ENCODE measurements at places on chromosomes 6 and 20. TPM values are rescaled to one million over a fixed set of nuclear protein-coding genes. Genes with fewer than 3 reads are reported as not detected.

SLC12A5 gene
- 0.52 TPM for total RNA-seq

ZBTB46 gene
- 10.8 TPM for total RNA-seq

LAMA4 gene
- 261 TPM for total RNA-seq

SLC17A3 gene
- not detected for total RNA-seq

STX7 gene
- total RNA-seq: 84.8 TPM

PTGIS gene
- total RNA-seq: 17.1 TPM

OR12D3 gene
- not detected for total RNA-seq

KHDC3L gene
- total RNA-seq: not detected

- no peak for DNase-seq
These were observed 133.8 kb downstream of the SLC35B3 start for GRCh38 chr6:8301502-8301901.

DNA sequence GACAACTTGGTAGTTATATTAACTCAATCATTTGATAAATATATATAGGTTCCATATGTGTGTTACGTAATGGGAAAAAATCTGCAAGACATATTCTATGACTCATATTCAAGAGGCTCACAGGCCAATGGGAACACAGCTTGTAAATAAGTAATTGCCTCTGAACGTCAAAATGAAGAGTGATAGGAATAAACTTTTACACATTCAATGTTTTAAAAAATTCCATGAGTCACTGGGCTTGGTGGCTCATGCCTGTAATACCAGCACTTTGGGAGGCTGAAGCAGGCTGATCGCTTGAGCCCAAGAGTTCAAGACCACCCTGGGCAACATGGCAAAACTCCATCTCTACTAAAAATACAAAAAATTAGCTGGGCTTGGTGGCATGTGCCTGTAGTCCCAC lies 209.4 kb upstream of the MCHR2 start:
- DNase-seq: no peak

GRCh38 chr6:45812922-45813321 lies 202.7 kb downstream of the CLIC5 start:
- DNase-seq: peak; percentile 87

- peak; percentile 84 for DNase-seq
These were observed 37.5 kb downstream of the LAMA4 start for GRCh38 chr6:112216662-112217551.

DNA sequence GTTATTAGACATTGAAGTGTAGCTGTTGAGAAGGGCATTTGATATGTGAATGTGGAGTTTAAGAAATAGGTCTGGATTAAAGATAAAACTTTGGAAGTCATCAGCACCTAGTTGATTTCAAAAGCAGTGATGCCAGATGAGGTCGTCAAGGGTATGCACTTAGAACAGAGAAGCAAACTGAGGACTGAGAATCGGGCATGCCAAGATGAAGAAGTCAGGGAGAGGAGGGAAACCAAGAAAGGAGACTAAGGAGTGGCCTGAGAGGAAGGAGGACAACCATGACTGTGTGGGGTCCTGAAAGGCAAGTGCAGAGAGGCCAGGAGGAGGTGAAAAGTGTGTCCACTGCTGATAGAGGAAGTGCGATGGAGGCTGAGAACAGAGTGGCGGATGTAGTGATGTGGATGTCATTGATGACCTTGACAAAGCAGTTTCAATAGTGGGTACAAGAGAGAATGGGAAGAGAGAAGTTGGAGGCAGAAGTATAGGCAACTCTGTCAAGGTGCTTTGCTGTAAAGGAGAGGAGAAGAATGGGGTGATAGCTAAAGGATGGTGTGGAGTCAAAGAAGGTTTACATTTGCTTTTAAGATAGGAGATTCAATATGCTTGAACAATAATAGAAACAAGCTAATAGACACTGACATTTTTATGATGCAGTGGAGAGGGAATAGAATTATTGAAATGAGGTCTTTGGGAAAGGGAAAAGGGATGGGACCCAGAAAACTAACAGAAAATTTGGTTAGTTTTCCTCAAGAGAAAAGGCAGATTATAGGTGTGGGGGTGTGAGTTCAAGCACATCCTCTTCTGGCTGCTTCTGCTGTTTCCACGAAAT lies 139.7 kb upstream of the TMEM170B start:
- no peak for DNase-seq

DNA sequence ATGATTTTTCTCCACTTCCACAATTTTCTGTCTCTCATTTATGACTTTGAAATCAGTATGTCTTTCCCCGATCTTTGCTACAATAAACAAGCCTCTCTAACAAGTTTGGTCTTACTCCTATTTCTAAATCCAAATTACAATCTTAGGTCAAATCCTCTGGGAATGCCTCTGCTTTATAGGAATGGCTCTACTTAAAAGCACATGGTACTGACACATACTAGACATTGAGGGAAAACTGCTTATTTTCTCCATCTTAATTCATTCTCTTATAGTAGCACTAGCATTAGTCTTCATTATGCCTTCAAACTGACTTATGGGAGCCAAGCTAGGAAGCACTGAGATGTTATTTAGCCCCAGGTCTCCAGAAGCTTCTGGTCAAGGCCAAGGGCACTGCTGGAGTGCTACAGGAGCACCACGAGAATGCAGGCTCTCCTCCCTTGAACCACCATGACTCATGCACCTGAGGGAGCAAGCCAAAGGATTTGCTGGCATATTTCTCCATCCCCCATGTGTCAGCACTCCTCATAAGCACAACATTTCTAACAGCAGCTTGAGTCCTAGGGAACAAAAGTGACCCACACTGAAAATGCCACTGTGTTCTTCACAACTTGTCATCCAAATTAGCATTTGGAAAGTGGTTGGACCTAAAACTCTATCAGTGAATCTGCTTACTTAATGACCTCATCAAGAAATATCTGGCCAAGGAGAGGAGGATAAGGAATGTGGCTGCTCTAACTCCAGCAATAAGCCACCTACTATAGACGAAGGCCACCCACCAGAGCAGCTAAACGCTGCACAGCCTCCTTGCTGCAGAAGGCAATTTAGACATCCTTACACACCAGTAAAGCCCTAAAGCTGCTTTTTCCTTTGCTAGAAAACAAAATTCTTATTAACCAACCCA lies 156.8 kb upstream of the KCNQ5 start:
- no peak for DNase-seq

- DNase-seq: no peak
These were observed 204.2 kb downstream of the ANKRD60 start for GRCh38 chr20:58024241-58024721.

- DNase-seq: no peak
These were observed 5.8 kb downstream of the KIAA0319 start for GRCh38 chr6:24640166-24640565.

GRCh38 chr6:14759976-14760672 lies 485.7 kb upstream of the JARID2 start:
- no peak for DNase-seq
